ENCODE measurements at places on chromosomes 3 and 15.

GRCh38 chr3:194100856-194101390 lies 35.0 kb upstream of the HES1 start:
- DNase-seq = no peak

DNA sequence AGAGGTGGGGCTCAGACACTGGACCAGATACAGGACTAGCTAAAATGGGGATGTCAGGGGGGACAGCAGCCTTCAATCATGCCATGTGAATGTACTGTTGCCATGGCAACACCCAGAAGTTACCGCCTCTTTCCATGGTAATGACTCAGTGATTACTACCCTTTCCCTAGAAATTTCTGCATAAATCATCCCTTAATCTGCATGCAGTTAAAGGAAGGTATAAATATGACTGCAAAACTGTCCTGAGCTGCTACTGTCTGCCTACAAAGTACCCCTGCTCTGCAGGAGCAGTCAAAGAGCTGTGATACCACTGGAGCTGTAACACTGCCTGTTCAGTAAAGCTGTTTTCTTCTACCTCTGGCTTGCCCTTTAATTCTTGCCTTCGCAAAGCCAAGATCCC lies 168.2 kb downstream of the PEAK1 start:
- DNase-seq = no peak

- no peak for DNase-seq
These were observed 33.8 kb downstream of the SLC9A9 start for GRCh38 chr3:143814443-143814889.

DNA sequence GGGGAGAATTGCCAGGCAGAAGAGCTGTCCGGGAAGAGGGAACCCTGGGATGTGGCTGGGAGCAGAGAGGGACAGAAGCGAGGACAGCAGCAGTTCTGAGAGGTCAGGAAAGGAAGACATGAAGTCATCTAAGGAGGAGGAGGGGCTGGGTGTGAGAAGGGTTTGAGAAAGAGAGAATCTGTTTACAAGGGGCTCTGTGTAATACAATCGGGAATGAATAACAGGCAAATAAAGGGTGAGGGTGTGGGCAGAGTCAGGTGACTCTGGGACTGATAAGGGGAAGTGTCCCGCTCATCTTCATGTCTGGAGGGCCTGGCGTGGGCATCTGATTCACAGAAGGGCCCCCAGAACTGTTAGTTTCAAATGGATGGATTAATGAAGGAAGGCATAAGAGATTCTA lies 191.3 kb downstream of the XXYLT1 start:
- no peak for DNase-seq

- no peak for DNase-seq
These were observed 45.1 kb upstream of the PLXND1 start for GRCh38 chr3:129651435-129652202.

GRCh38 chr3:188471723-188472122 lies 317.8 kb downstream of the LPP start:
- no peak for DNase-seq

DNA sequence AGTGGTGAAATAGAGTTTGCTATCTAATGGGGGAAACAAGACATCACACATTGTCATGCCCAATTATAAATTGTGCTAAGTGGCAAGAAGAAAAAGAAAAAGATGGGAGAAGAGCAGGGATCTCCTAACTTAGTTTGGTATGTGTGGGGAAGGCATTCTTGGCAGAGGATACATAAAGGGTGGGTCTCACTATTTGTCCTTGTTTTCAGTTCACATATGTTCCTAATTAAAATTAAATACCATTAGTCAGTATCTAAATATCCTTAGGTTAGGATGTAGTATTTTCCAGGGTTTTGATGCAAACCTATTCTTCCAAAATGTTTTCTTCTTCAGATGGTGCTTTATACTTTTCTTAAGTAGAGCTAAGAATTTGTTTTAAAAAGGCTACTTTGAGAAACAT lies 173.7 kb downstream of the B3GALNT1 start:
- no peak for DNase-seq

- no peak for DNase-seq
These were observed 103.5 kb downstream of the LSM3 start for GRCh38 chr3:14282001-14282705.

GRCh38 chr15:96166223-96167200 lies 164.0 kb upstream of the NR2F2 start:
- DNase-seq = no peak

GRCh38 chr3:8574670-8575322 lies 69.8 kb downstream of the SSUH2 start:
- DNase-seq = no peak

- DNase-seq = no peak
These were observed 78.9 kb downstream of the RBPMS2 start for GRCh38 chr15:64696481-64696880.

DNA sequence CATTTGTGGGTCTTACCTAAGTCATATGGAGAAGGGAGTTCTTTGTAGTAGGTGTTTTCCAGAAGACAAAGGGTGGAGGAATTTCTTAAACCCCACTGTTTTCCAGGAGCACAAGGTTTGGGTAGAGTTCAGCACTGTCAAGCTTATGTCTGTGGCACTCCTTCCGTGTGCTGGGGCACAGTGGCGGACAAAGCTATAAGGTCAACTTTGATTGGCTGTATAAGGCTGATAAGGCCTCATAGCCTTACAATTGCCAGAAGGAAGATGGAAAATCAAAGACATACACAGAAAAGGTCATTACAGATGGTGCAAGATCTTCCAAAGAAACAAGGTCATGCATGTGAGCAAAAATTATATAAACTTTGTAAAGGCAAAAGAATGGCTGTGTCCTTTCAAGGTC lies 3.5 kb upstream of the LYSMD4 start:
- no peak for DNase-seq

GRCh38 chr15:77819048-77819850 lies 186.5 kb upstream of the LINGO1 start:
- peak; percentile 48 for DNase-seq

GRCh38 chr3:129598000-129598381 lies 8.5 kb downstream of the PLXND1 start:
- no peak for DNase-seq

DNA sequence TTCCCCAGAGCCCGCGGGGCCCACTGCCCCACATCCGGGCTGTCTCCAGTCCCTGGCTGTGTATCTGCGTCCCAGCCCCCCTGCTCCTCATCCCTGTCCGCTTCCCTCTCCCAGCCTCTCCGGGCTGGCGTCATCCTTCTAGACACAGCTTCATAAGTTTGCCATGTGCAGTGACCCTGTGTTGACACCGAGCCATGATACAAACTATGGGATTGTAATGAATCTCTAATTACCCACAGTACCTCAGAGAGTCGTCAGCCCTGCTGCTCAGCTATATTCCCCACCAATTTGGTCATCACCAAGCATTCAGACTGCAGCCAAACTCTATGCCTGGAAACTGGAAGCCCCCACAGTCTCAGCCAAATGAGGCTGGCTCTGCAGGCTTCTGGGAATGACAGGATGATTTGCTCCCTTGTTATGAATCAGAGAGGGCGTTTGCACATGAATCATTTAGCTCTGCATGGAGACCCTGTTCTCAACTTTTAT lies 466.1 kb upstream of the ATP11B start:
- no peak for DNase-seq

GRCh38 chr3:73738711-73739110 lies 114.0 kb upstream of the PDZRN3 start:
- DNase-seq = no peak

- no peak for DNase-seq
These were observed 26.4 kb downstream of the TYRO3 start for GRCh38 chr15:41585127-41586047.

DNA sequence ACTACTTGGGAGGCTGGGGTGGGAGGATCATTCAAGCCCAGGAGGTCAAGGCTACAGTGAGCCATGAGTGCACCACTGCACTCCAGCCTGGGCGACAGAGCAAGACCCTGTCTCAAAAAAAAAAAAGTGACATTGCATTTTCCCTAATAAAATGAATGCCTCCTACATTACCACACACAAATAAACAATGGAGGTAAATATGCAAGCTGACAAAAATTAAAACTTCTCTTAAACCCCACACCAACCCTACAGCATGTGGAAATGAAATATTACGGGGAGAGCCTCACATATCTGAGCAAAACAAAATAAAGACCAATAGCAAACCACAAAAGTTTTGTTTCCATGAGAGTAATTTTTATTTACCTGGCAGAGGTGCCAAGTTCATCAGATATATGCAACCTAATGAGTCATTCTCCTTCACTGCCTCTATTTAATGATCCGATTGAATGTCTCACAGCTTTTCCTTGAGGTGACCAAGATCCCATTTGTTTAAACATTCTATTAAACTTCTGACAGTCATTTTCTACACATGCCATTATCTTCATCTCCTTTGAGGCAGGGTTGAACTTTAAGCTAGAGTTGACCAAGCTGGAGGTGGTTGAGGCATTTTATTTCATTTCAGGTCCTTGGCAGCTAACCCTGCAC lies 9.4 kb upstream of the CAV3 start:
- DNase-seq = no peak

- no peak for DNase-seq
These were observed 87.5 kb upstream of the TGFBR2 start for GRCh38 chr3:30518872-30519271.

- DNase-seq = peak; percentile 15
These were observed 30.7 kb upstream of the CLRN1 start for GRCh38 chr3:151003029-151003767.

DNA sequence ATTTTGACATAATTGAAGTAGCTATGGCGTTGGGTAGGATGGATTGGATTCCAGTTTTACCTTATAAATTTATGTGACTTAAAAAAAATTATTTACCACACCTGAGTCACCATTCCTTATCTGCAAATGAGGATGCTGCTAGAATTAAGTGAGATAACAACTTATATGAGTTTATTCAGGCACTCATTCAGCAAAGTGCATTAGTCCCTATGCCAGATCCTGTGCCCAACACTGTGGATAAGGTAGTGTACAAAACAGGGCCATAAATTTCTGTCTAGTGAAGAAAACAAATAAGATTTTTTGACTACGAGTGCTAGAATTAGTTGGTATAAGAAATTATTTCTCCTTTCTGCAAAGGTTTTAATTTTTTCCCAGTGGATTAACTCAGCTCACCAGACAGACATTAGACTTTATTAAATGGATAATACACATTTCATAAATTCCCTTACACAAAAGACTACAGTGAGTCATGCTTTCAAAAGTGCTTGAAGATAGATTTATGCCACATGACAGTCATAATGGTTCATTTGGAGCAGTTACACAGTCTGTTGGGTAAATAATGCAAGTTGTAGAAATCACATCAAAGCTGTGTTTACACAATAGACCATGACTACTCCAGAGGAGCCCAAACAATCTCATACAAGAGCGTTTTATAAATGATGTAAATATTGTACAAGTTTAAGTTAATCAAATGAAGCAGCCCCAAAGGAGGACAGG lies 129.9 kb upstream of the TGFBR2 start:
- DNase-seq = no peak

DNA sequence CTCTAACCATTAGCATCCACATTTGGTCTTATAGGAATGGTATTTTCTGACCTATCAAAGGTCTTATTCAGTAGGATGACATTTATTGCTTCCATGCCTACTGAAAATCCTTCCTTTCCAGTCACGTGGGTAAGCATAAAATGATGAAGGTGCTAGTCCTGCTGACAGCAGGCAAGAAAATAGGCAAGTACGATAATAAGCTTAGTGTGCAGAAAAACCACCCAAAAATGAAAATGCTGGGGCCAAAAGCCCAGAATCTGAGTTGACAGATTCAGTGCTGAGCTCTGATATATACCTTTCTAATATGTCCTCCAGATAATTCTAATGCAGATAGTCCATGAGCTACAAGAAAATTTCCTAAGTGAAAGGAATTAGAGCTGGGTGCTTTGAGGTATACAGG lies 194.8 kb downstream of the WDR72 start:
- DNase-seq = no peak

GRCh38 chr3:187973977-187974870 lies 179.7 kb upstream of the LPP start:
- no peak for DNase-seq

GRCh38 chr3:165211721-165212120 lies 15.5 kb upstream of the SLITRK3 start:
- DNase-seq = no peak

- DNase-seq = peak; percentile 8
These were observed 3.1 kb upstream of the ACKR4 start for GRCh38 chr3:132593947-132594323.

DNA sequence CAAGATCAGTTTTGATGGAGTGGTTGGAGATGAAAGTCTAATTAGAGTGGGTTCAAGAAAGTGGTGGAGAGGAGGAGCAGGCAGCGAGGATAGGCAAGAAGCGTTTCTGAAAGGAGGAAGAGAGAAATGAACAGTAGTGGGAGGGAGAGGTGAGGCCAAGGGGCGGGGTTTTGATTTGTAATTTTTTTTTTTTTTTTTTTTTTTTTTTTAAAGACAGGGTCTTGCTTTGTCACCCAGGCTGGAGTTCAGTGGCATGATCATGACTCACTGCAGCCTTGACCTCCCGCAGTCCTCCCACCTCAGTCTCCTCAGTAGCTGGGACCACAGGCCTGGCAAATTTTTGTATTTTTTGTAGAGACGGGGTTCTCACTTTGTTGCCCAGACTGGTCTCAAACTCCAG lies 36.6 kb downstream of the MRAS start:
- DNase-seq = no peak

GRCh38 chr3:14689247-14689980 lies 14.5 kb downstream of the C3orf20 start:
- DNase-seq = no peak

DNA sequence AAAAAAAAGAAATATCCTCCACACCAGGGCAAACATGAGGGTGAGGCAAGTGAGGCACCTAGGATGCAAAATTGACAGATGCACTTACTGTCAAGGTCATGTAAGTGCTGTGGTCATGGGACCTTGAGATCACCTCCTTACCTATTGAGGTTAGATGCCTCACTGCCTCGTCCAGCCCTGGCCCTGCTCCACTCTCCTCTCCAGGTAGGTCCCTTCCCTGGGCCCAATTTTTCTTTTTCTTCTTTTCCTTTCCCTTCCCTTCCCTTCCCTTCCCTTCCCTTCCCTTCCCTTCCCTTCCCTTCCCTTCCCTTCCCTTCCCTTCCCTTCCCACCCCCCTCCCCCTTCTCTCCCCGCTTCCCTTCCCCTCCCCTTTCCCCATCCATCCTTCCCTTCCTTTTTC lies 71.1 kb upstream of the DLG1 start:
- DNase-seq = no peak

Data from 8988T (cell line).